Kidney epithelial cell (primary cell): ENCODE measurements at places on chromosomes 16 and 17. TPM values are rescaled to one million over a fixed set of nuclear protein-coding genes. Genes with fewer than 3 reads are reported as not detected.

GRCh38 chr17:77772461-77772897, 186.0 kb upstream of the TNRC6C start:
- no peak for DNase-seq

GRCh38 chr17:5624211-5624610, 39.9 kb upstream of the NLRP1 start:
- no peak for DNase-seq

DNA sequence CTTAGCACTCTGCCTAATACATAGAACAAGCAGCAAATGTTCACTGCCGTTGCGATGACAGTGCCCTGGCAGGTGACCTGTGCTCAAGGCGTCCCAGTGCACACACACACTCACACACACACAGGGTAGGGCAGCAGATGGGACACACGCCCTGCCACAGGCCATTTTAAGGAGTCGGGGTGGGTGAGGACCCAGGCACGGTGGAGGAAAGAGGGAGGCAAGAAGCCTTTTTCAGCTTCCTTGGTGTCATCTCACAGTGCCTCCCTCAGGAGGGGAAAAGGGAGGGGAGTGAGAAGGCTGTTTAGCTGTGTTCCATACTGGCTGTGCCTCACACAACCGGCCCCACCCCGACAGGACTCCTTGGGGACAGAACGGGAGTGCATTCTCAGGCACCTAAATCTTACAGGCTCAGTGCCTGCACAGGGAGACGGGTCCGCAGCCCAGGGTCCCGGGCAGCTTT, 1.5 kb downstream of the PITPNM3 start:
- DNase-seq: no peak

DNA sequence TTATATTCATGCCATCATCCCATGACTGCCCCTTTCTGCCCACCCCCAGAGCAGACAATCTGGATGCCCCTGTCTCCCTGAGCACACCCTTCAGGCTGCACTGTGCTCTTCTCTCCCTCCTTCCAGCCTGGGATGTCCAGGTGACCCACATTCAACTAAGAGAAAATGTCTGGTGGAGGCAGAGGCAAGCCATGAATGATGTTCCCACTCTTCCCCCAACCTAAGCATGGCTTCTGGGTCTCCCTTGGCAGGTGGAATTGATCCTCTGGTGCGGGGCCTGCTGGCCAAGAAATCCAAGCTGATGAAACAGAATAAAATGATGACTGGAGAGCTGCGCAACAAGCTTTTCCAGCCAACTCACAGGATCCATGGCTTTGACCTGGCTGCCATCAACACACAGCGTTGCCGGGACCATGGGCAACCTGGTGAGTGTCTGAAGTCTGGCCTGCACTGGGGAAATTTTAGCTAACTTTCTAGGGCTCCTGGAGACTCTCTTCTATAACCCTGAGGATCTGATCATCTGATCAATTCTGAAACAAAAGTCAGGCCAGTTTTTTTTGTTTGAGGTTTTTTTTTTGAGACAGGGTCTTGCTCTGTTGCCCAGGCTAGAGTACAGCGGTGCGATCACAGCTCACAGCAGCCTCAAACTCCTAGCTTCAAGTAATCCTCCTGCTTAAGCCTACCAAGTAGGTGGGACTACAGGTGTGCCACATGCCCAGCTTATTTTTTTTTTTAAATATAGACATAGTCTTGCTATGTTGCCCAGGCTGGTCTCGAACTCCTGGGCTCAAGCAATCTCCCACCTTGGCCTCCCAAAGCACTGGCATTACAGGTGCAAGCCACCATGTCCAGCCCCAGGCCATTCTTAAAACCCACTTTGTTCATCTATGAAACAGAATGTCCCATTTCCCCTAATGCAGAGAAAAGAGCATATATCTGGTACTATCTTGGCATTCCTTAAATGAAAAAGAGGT, 14.5 kb downstream of the MPO start:
- DNase-seq: no peak

DNA sequence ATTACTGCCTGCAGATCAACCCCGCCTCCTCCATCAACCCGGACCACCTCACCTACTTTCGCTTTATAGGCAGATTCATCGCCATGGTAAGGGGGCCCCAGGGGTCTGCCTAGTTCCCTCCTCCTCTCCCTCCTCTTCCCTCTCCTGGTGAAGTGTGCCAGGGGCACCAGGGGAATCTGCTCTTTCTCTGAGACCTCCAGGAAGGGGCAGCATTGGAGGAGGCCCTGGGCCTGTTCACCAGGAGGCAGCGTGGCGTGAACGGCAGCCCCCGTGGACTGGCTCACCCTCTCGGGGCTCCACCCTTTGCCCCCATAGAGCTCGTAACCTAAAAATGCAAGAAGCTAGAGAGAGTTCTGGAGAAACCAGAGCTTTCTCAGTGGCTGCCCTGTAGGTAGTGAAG, 17.1 kb upstream of the CLEC18A start:
- DNase-seq: no peak

DNA sequence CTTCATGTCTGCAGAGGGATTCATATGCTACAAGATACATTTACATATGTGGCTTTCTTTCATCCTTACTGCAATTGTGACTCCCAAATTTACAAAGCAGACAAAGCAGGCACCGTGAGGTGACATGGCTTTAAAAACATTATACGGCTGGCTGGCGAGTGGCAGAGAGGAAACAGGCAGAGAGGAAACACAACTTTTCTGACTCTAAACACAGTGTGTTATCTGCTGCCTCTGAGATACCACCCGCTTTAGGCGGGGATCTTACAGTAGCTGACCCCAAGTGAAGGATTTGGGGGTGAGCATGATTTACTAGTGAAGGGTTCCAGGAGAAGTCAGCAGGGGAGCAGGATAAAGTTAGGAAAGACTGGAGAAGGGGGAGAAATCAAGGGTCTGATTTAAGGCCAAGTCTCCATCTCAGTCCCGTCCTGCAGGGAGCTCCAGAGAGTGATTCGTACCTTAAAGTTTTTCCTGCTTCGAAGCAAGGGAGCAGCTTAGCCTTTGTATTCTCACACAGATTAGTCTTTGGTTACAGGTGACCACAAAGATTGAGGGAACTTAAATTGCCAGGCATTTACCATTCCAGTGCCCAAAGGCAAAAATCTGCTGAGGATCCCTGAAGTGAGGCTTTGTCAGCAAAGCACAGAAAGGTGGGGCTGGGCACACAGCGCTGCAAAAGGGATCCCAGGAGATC, 355.0 kb downstream of the GRIN2A start:
- no peak for DNase-seq

DNA sequence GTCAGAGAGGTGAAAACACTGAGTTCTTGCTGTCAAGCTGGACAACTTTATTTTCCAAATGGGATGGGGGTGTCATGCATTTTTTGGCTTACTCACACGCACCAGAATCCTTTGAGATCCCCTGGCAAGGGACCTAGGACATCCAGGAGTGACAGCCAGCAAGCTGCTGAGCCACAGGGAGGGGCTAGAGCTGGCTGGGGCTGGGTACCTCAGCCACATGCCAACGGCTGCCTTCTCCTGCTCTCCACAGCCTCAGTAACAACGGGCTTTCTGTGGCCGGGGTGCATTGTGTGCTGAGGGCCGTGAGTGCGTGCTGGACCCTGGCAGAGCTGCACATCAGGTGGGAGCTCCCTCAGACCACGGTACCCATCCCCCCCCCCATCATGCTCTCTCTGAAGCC, 47.6 kb downstream of the NLRC5 start:
- no peak for DNase-seq

DNA sequence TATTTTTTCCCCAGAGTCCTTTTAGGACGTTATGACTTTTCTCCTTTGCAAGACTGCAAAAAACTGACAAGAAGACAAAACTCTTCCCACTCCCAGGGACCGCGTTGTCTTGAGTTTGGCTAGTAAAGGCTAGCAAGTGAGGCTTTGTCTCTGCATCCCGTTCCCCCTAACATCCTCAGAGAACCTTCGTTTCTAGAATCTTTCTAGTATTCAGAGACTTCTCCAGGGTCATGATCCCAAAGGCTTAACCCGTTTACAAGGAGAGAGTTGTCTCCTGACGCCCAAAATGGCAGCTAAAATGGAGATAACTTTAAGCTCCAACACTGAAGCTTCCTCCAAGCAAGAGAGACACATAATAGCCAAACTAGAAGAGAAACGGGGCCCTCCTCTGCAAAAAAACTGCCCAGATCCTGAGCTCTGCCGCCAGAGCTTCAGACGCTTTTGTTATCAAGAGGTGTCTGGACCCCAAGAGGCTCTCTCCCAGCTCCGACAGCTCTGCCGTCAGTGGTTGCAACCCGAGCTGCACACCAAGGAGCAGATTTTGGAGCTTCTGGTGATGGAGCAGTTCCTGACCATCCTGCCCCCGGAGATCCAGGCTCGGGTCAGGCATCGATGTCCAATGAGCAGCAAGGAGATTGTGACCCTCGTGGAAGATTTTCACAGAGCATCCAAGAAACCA, 843 bp downstream of the ZNF174 start:
- DNase-seq: no peak

GRCh38 chr17:78032166-78032565, 73.7 kb downstream of the TNRC6C start:
- no peak for DNase-seq

DNA sequence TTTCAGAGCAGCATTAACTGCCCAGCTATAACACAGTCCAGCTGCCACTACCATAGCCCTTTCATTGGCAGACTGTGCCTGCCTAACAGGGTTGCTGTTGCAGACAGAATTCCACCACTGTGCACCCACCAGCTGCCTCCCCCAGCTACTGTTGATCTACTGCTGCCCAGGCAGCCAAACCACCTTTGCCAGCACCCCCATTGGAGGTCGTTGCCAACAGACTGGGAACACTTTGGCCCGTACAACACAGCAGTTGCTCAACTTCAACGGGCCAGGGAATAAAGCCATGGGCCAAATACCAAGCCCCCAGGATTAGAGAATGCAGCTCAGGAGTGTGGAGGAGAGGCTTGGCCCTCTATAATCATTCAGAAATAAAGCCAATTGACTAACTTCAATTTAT, 473.6 kb downstream of the CDH11 start:
- no peak for DNase-seq

SOST gene
- not detected in 2 replicates for total RNA-seq

ODAD4 gene
- 0.62 and 0.84 TPM in 2 replicates for total RNA-seq

KCNG4 gene
- total RNA-seq: not detected in 2 replicates

CFAP119 gene
- 1.6 and 5.7 TPM in 2 replicates for total RNA-seq

ZFPM1 gene
- total RNA-seq: 3.7 and 6.2 TPM in 2 replicates
